Motor neuron (in vitro differentiated cells): ENCODE measurements at places on chromosomes 12 and 14.

DNA sequence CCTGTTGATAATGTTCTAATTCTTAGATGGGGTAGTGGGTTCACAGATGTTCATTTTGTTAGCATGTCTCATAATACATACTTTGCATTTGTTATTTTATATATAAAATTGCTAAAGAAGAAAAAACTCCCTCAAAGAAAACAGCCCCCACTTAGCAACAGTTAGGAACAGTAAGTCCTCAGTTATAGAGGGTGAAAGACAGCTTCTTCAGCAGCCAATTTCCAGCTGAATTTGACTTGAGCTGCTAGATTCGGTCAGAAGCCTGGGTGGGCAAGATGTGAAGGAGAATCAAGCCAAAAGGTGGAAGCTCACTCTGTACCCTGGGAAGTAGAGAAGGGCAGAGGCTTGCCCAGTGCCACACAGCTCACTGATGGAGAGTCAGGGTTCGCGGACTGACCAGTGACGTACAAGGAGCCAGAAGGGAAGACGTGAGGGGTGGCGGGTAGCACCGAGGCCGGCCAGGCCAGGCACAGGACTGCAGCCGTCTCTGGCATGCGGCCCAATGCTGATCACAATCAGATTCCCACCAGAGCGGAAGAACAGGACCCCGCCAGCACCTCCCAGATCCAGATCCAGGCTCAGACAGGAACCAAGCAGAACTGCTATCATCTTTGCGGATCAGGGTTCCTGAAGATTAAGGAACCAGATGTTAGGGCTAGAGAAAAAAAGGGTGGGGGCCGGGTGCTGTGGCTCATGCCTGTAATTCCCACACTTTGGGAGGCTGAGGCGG lies 30.4 kb upstream of the VWF start:
- ATAC-seq, result no peak

DNA sequence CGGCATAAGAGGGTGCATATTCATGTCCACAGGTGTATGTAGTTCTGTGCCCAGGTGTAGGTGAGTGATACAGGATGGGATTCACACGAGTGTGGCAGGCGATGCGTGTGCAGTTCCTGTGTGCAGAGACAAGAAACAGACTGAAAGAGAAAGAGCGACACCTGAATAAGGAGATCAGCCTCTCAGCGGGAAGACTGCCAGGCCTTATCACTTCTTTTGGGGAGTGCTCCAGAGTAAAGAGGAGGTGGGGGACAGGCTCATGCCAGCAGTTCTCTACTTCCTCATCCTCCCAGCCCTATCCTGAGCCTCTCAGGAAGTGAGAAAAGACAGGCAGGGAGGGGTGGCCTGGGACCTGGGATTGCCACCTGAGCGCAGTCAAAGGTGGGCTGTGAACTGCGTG lies 2.8 kb downstream of the PSMB11 start:
- ATAC-seq, result no peak

DNA sequence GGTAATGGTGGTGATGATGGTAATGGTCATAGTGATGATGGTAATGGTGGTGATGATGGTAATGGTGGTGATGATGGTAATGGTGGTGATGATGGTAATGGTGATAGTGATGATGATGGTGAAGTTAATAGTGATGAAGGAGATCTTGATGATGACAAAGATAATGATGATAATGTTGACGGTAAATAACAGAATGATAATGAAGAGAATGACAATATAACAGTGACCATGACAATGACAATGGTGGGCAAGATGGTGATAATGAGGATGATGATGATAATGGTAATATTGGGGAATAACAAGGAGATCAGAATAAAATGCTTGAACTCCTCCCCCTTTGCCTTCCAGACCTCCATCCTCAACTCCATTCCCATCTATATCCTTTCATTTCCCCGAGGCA lies 233.3 kb upstream of the SFSWAP start:
- ATAC-seq, result no peak

DNA sequence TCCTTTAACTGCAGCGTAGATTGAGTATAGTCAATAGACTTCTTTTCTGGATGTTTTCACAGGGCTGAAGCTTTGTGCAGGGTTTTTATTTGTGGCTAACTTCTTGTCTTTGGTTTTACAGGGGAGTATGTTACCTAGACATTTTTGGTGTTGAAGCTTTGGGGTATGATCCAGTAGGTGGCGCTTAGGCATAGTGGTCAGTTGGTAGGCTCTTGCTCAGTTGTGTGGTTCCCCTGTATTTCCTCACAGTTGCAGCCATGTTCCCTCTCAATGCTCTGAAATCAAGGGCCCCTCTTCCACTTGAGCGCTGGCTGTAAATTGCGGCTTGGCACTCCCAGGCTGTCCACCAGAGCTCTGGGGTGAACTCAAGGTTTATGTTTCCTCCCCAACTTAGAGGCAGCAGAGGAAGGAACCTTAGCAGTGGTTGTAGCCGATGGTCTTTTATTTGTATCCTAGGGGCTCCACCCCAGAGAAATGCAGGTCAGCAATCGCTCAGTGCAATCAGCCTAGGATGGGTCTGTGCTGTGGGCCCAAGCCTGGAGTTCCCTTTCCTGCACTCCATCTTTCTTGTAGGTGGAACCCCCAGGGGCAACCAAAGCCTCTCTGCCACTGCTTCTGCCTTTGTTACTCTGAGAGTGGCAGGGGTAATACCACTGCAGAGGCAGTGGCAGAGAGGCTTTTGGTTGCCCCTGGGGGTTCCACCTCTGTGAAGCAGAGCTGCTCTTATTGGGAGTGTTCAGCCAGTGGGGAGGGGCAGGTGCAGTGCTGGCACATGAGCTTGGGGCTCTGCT lies 55.1 kb downstream of the CMAS start:
- ATAC-seq, result peak; percentile 39

DNA sequence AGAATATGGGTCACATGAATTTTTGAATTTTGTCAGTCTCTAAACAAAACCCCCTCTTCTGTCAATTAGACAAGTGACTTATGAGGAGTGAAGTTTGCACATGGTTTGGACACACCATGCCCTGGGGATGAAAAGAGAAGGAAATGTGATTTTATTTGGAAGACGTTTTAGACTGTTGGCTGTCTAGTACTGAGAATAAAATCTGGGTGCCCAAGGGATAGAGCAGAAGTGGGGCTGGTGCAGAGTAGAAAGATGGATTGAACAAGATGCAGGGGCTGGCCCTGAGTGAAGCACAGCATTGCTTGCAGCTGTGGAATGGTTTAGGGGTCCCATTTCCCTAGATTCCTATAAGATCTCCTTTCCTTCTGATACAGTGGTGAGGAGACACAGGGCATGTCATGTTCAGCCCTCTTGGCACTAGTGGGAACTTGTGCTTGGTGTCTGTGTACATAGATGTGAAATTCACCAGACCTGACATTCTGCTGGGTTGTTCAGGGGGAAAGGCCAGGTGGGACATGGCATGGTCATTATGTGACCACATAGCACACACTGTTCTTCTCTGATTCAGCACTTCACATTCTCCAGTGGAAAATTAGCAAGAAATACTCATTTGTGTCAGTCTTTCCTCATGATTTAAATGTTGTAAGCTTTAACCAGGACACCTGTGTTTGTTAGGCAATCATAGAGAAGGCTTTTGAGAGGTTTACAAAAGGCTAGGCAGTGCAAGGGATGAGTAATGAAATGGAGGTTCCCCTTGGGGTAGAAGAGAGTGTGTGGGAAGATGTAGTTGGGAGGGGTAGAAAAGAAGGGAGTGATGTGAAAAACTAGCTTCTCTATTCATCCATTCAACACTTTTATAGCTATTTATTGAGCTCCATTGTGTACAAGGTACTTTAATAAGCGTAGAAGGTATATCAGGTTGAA lies 202.3 kb upstream of the IGF1 start:
- ATAC-seq, result peak; percentile 18

GRCh38 chr14:75995372-75996041 lies 9.9 kb downstream of the IFT43 start:
- peak; percentile 87 for ATAC-seq

DNA sequence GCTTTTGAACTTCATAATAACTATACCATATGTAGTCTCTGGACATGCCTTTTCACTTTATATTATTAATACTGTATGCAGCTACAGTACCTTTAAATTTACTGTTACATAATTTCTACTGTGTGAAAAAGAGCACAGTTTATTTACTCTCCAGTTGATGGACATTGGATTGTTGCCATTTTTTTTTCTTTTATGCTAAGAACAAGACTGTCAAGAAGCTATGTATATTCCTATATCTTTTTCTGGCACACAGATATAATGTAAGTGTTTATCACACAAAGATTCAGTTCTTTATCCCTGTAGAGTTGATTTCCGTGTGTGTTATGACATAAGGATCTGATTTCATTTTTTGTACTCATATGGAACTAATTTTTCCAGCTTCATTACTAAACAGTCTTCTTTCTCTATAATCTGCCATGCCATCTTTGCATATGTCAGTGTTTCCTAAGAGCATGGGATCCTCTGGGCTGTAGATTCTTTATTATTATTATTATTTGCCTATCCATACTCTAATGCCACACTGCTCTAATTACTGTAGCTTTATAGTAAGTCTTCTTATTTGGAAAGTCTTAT lies 593.0 kb upstream of the ATP2B1 start:
- ATAC-seq, result no peak

GRCh38 chr12:92739113-92739512 lies 36.3 kb downstream of the PLEKHG7 start:
- ATAC-seq, result peak; percentile 86

DNA sequence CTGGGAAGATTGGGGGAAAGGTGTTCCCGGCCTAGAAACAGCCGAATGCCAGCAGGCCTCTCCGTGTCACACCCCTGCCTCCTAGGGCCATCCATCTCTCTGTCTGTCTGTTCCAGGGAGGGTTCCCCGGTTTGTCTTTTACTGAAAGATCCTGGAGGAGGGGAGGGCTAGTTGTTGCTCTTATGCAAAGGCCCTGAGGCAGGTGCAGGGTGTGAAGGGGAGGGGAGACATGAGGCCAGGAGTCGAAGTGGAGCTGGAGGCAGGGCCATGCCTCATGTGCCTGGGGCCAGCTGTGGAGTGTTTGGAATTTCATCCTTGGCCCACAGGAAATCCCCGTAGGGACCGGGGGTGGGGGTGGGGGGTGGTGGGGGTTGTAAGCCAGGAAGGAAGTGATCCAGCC lies 8.7 kb upstream of the RCOR1 start:
- no peak for ATAC-seq

GRCh38 chr14:96960598-96961116 lies 163.5 kb downstream of the VRK1 start:
- no peak for ATAC-seq

DNA sequence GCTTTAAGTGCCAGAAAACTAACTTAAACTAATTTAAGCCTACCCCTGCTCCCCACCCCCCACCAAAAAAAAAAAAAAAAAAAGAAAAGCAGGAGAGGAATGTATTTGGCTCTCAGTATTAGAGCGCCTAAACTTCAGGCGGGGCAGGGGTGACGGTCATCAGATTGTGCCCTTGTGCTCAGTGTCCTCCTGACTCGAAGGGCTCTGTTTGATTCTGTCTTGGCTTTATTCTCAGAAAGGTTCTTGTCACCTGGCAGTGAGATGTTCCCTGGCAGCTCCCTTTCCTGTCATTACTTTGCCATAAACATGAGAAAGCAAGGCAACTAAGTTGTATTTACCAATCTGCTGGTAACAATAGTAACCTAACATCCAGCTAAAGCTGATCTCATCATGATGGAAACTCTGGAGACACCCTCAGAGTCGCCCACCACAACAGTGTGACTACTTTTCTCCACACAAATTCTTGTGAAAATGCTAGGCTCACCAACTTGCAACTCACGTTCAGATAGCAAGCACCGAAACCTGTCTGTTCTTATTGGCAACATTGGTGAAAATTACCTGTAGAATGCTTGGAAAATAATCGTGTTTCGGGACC lies 39.0 kb upstream of the WNK1 start:
- ATAC-seq, result peak; percentile 28

DNA sequence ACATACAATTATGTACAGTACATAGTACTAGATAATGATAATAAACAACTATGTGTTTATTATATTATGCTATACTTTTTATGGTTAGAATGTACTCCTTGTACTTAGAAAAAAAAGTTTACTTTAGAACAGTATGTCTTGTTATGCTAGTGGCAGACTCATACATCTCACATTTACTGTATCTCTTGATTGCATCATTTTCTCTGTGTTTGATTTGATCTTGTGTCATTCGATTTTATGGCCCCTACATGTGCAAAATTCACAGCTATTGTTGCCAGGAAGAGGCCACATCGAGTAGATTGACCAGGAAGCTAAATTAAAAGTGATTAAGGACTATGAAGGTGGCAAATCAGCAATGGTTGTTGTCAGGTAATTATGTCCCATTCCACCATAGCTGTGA lies 153.0 kb downstream of the PCNX1 start:
- ATAC-seq, result no peak

DNA sequence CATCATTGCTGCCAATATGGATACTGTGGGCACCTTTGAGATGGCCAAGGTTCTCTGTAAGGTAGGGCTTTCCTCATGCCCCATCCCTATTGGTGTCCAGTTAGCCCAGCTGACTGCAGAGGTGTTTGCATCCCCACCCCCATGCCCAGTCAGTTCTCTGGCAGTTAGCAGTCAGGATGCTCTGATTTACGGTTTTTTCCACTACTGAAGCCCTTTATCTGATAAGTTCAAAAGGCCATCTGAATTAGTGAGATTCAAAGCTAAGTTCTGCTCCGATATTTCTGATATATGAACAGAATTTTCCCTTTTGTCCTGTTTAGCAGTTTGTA lies 773 bp downstream of the GMPR2 start:
- no peak for ATAC-seq
